Activated T-helper 17 cell treated with anti-CD3 and anti-CD28 coated beads, Interleukin-2, amount 50 U/mL, for 72 hours (primary cell): ENCODE measurements at places on chromosomes 7 and 10.

- ATAC-seq, result no peak
Measured at GRCh38 chr10:111037858-111038257, 39.0 kb upstream of the ADRA2A start.

DNA sequence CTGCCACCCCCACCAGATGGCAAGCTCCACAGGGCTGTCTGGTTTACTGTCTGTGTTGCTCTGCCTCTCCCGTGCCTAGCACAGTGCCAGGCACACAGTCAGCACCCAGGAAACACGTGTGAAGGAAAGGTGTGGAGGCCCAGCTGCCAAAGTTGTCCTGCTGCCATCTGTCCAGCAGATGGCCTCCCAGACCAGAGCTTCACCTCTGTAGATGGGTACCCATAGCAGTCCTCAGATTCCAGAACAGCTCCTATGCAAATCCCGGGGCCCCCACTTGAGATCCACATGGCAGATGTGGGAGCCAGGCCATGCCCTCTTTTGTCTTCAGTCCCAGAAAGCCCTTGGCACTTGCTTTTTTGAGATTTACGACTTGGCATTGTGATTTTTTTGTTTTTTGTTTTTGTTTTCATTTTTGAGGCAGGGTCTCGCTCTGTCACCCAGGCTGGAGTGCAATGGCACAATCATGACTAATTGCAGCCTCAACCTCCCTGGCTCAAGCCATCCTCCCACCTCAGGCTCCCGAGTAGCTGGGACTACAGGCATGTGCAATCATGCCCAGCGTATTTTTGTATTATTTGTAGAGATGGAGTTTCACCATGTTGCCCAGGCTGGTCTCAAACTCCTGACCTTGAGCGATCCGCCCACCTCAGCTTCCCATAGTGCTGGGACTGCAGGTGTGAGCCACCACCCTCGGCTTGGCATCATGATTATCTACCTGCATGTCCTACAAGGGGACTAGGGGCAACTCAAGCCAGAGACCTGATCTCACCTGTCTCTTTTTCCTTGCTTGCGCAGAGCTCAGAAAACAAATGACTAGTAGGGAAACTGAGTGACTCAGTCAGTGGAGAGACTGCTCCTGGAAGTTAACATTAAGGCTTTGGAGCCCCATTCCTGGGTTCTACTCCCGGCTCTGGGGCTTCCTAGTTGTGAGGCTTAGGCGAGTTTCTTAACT is 16.9 kb upstream of the PALD1 start:
- peak; percentile 76 for ATAC-seq

- no peak for ATAC-seq
Measured at GRCh38 chr7:71144963-71145362, 13.0 kb downstream of the GALNT17 start.

DNA sequence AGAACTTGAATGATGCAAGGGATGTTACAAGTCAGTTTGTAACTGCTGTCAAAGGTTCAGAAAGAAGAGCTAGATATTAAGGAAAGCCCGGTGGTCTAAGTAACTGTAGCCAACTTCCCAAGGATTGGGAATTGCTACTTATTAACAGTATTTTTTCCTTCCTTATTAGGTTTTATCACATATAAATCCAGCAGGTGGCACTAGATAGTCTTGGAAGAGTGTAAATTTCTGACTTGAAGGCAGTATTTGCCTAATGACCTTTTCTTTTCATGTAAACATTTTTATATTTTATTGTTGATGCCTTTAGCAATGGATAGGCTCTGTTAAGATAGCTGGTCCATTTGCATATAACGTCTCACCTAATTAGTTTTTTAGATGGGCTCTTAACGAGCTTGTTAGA is 51.2 kb downstream of the ANLN start:
- ATAC-seq, result no peak

DNA sequence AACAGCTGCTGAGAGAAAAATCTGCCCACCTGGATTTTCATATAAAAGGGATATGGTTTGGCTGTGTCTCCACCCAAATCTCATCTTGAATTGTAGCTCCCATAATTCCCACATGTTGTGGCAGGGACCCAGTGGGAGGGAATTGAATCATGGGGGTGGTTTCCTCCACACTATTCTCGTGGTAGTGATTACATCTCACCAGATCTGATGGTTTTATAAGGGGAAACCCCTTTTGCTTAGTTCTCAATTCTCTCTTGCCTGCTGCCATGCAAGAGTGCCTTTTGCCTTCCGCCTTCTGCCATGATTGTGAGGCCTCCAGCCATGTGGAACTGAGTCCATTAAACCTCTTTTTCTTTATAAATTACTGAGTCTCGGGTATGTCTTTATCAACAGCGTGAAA is 20.8 kb upstream of the MKI67 start:
- ATAC-seq, result peak; percentile 72

DNA sequence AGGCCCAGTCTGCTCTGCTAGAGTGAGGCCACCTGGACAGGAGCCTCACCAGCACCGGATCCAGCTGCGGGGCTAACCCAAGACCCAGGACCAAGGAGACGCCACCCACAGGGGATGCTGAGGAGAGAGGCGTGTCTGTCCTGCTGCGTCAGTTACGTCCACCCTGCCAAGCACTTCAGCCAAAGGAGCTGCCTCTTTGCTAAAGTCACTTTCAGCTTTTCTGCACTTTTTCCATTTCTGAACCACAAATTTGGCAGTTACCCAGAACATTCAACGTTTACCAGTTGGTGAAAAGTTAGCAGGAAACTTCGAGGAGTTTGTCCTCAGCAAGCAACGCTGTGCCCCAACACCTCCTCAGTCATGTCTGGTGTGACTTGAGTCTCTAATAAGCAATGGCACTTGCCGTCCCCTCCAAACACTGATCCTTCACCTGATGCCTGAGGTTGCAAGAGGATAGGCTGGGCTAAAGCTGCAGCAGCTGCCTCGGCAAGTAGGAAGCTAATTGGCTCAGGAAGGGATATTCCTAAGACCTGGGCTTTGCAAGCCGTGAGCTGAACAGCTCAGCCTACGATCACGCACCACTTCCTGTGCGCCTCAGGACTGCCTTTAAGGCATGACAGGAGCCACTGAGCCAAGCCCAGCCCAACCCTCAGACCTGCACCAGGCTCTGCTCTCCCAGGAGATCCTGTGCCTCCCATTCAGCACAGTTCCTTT is 40.1 kb downstream of the KCNH2 start:
- peak; percentile 76 for ATAC-seq

DNA sequence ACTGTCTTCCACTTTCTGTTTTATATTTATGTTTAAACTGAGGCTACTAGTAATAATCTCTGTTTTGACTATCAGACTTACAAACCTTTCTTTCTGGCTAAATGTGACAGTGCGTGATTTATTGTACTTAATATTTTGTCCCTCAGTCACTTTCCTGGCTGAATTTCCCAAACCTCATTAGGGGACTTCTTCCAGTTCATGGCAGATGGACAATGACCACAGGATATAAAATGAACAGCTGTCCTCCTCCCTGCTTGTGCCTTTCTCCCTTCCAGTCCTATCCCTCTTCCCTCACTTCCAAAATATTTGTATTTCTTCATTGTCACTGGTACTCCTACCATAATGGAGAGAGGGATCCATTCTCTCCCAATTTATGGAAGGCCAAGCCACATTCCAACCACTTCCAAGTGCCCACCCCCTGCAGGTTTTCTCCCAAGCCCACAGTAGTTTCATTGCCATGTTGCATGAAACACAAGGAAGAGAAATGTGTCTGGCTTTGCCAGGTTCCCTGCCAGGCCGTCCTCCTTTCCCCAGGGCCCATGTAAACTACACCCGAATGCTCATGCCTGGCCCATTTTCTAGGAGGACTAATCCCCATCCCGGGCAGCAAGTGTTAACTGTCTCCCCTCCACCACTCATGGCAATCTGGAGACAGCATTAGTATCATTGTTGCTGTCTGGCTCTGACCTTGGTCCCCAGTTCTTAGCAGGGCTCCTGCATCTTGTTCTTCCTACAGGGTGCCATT is 269.5 kb upstream of the SLC26A5 start:
- no peak for ATAC-seq

- peak; percentile 52 for ATAC-seq
Measured at GRCh38 chr7:151876899-151877777, at the start of gene PRKAG2. Gene PRKAG2 (minus strand): TSS chr7:151877115. CDS start chr7:151876620, 495 bp downstream.

- peak; percentile 14 for ATAC-seq
Measured at GRCh38 chr7:17097668-17098297, 200.7 kb upstream of the AHR start.

GRCh38 chr7:112172870-112173567 is 33.2 kb downstream of the DOCK4 start:
- ATAC-seq, result no peak

- ATAC-seq, result no peak
Measured at GRCh38 chr7:141820067-141820466, 21.2 kb downstream of the PRSS37 start.

DNA sequence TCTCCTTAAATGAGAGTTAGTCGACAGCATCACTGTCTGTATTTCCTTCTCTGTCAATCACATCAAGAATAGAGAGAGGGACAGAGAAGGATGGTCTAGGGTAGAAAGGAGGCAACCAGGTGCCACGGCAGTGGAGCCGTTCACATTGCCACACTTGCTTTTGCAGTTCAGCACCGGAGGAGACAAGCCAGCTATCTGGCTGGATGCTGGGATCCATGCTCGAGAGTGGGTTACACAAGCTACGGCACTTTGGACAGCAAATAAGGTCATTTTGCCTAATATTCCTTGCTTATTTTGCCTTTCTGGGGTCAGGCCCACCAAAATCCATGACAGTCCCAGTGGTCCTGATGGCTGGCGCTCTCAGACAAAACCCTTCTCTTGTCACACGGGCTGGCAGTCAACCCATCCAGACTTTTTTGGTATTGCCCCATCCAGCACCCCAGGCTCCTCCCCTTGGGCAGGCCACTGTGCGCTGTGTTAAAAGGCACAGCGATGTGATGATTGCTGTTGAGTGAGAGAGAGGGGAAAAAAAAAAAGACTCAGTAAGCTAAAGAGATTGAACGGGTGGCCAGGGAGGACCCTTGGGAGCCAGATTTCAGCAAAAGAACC is 8.4 kb downstream of the CPA2 start:
- no peak for ATAC-seq

GRCh38 chr10:24382979-24383663 is 174.2 kb downstream of the KIAA1217 start:
- peak; percentile 79 for ATAC-seq

DNA sequence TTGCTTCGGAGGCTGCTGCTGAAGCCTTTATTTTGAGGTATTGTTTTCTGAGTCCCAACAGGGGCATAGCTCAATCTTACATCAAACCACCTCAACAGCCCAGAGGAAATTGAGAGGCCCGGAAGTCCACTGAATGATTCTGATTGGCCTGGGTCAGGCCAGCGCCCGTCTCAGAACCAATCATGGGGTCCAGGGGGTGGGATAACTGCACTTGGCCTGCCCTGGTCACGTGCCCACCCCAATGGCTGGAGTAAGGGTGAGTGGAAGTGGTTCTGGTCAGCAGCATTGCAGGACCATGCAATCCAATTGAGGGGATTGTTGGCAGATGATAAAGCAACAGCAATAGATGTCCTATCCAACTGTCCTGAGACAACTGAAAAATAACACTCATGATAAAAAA is 190.6 kb downstream of the HERPUD2 start:
- ATAC-seq, result no peak

- no peak for ATAC-seq
Measured at GRCh38 chr7:100555701-100556100, 16.7 kb downstream of the AGFG2 start.

DNA sequence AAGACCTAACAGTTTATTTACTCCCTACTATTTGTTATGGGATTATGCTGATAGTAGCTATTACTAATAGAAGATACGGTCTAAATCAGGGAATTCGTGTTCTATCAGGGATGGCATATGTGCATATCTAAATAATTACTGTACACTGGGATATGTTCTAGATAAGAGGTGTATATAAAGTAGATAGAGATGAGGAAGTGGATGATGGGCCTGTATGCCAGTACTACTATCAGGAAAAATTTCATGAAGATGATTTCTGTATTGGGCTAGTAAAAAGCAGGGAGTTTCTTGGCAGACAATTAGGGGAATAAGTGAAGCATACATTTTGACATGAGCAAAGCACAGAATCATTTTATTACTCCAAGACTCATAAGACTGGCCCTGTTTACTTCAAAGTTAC is 26.2 kb downstream of the PTPN12 start:
- no peak for ATAC-seq

DNA sequence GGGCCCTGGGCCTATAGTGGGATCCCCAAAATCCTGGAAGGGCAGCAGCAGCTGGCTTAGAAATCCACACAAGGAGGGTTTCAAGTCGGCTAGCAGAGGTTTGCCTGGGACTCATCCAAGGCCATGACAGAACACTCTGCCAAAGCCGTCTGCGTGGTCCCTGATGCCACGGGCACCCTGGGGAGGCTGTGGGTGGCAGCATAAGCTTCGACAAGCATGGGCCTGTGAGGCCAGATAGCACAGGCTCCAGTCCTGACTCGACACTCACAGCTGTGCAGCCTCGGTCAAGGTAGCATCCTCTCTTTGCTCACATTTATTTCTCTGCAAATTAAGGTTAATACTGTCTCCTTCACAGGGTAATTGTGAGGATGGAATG is 138.3 kb downstream of the JCAD start:
- no peak for ATAC-seq

DNA sequence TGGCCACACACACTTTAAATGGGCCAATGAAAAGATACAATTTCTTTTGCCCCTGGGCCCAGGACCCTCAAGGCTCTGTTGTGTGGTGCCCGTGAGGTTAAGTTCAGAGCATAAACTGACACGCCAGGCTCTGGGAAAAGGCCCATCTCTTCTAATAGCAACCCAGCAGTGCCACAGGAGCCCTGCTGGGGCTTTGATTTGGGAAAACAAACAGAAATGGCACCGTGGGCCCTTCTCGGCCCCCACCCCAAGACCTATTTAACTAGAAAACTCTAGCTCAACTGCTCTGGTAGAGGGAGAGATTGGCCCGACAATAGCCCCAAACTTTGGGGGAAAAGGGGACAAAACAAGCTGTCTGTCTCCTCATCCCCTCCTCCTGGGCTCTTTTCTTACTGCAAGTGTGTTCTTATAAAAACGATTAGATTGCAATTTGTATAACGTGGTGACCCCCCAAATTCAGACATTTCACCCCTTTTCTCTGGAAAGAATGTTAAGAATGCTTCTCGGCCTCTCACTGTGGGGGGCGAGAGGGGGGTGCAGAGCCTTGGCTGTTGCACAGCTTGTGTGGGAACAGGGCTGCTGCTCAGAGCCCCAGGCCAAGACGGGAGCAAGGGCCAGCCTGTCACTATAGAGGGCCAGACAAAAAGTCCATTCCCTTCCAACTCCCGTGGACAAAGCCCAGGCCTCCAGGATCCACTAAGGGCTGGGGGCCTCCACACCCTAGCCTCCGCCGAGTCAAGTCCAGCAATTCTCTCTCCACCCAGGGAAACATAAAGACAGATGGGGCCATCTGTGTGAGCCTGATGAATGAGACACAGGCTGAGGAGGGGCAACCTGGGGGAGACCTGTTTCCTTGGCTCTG is 26.8 kb downstream of the DPCD start:
- ATAC-seq, result no peak
